ENCODE measurements at places on chromosomes 3 and 15.

DNA sequence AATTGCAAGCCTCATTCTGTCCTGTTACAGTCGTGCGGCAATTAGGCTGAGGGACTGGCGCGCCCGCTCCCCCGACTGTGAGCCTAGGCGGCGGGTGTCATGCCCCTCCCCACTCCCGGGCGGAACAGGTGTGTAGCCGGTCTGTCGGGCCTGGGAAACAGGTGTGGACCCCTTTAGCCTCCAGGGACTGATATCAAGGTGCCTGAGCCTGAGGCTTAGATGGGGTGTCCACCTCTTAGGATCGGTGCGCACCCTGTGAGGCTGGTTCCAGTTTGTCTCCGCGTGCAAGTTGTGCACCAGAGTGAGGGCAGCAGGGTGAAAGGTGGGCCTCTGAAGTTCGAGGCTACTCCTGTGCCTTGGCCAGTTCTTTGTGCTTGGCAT, 686 bp downstream of the VPS8 start:
- peak; percentile 43 for DNase-seq

DNA sequence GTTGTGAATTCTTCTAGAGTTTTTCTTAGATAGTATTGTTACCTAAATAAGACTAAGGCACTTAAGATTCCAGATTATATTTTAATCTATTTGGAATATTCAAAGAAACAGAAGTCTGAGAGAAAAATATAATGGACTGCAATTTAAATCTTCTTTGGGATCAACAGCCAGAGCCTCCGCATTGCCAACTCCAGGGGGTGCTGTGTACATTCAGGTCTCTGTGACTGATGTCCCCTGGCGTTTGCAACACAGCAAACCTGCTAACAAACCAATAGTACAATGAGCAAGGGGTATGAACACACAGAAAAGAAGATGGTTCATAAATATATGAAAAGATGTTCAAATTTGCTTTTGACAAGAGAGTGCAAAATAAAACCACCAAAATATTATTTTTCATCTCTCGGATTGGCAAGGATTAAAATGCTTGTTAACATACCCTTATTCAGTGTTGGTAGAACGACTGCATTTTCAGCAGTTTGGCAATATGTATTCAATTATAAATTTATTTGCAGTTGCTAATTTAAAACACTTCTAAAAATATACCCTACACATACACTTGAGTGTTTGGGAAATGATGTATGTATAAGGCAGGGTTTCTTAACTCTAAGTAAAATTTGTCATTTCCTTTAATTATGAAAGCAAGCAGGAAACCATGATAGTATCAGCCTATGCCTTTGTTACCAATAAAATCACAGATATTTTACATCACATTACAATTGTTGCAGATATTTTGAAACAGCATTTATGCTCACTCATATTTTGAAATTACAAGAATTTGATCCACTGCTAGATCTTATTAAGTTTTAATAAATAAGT, 16.1 kb upstream of the TM4SF1 start:
- DNase-seq = no peak

DNA sequence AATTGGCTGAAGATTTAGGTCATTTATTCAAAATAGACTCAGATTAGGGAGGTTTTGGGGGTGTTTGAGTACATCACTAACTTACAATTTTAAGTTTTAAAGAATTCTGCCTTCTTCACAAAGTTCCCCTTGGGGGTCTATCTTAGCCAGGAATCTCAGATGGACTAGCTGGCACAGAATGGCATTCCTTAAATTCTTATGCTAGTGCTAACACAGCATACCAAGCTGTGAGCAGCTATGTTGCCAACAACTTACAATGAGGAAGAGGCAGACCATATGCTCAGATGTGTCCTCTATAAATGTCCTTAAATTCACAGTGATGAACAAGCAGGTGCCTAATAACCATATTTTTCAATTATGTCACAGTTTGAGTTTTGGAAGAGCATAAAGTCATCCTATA, 60.9 kb upstream of the NPHP3 start:
- no peak for DNase-seq

- no peak for DNase-seq
Measured at GRCh38 chr3:12268049-12268735, 20.7 kb upstream of the PPARG start.

DNA sequence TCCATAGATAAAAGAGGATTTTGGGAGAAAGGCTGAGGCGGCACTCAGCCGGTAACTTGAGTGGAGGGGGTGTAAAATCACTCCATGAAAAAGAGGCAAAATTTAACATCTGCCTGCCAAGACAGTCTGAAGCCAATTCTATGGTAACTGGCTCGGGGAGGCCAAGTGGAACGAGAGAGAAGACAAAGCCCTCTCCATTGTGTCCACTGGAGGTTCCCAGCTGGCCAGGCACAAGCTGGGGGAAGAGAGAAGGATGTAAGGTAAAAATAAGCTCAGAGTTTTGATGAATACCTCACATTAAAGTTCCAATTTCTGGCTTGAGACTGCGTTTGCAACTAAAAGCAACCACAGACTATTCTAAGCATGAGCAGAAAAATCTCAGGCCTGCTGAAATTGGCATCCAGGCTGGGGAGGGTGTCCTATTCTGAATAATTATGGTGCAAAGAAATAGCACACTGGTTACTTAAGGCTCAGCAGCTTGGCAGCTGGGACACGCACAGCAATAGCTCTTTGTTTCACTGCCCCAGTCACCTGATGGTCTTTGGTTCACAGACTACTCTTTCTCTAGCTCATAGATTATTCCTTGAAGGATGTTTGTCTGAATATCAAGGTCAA, 48.8 kb downstream of the CHRD start:
- no peak for DNase-seq

DNA sequence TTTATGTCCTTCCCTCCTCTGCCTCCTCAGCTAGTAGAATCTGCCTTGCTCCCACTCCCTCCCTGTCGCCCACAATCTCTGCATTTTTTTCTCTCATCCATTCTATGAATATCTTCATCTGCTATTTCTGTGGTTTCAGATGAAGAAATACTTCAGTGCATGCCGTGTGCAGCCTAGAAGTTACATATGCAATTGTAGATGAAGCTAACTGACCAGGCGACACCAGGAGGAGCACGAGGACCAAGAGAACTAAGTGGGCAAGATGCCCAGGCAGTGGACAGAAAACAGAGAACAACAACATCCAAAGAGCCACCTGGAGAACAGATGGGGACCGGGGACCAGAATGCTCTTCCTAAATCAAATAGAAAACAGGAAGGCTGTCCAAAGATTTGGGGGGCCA, 121.4 kb upstream of the ATP11B start:
- DNase-seq = no peak

- no peak for DNase-seq
Measured at GRCh38 chr3:193974191-193974652, 161.7 kb upstream of the HES1 start.

DNA sequence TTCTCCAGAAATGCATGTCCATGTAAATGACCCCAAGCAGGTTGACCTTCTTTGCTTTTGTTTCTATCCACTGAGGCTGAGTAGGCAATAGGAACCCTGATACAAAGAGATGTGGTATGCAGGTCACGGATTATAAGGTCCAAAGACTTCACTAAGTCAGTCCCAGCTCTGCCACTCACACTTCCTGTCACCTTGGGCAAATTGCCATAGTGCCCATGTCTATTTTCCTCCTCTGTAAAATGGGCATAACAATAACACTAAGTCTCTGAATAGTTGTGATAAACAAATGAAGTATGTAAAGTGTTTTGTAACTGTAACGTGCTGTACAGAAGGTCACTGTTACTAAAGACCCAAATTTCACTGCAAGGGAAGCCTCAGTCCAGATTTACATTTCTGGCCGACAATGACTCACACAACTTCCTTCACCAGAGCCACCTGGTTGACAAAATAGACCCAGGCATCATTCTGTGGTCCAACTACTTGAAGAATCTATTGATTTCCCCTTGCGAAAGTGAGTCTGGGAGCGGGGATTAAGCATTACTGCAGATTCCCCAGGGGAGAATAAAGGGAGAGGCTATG, 175.4 kb upstream of the LPP start:
- no peak for DNase-seq

DNA sequence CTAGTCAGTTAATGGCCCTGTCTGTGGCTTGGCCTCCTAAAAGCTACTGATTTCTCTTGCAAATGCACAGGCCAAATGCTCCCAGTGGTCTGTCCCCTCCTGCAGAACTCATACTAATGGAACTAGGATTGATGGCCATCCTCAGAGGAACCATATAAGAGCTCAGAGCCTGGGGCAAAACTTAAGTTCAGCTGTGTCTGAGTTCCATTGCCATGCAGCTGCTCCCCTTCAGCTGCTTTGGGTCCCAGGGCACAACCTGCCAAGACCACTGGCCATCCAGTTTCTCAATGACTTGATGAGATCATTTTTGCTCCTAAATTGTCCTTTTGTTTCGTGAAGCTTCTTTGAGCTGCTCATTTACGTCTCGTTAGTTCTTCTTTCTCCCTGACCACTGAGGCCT, 529.5 kb upstream of the TBL1XR1 start:
- DNase-seq = no peak

DNA sequence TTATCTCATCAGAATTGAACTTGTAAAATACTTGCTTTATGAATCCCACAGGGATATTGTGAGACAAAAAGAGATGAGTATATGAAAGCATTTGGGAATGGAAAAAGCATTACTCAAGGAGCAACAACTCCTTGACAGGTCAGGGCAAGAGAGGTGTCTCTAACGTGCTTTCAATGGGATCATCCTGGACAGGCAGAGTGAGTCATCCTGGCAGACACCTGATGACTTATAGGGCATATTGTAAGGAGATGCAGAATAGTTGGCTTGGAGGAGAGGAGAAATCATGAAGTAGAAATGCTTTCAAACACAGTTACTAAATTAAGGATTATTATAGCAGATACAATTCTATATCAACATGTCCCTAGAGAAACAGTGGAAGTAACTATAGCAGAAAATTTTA, 71.9 kb upstream of the THSD4 start:
- no peak for DNase-seq

DNA sequence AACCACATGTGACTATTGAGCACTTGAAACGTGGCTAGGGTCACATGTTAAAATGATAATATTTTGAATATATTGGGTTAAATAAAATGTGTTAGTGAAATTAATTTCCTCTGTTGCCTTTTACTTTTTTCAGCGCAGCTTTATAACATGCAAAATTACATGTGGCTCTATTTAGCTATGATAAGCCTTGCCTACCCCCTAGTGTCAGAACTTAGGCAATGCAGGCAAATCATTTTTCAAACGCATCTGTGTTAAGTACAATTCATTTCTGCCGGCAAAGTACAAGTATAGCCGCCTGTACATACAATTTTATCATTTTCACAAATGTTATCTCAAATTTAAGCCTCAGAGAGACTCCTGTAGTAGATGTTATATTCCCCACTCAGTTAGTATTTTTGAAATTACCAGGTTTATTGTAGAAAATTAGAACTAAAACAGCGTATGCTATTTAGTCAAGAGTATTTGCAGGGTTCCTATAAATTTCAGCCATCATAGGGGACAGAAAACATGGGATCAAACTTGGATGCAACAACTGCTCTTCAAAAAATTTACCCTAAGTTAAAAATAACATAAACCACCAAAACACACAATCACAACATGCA, 56.1 kb downstream of the TAFA4 start:
- no peak for DNase-seq

- no peak for DNase-seq
Measured at GRCh38 chr15:45307230-45307924, 55.3 kb downstream of the SLC28A2 start.

DNA sequence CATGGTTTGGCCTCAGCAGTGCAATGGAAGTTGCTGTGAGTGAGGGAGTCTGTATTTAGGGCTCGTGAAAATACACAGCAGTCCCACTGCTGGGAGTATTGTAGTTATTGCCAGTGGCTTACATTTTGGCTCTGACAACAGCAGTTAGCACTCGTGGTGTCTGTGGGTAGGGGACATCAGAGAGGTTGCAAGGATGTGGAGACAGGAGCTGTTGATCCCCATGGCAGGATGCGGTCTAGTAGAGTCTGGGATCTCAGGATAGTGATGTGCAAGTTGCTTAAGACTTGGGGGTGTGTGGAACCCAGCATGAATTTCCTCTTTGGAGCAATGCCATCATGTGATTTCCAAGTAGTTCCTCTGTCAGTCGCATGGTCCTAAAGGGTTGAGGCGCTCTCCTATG, 59.9 kb downstream of the GALK2 start:
- DNase-seq = no peak

- DNase-seq = no peak
Measured at GRCh38 chr3:34758630-34759261, 880.6 kb upstream of the ARPP21 start.

DNA sequence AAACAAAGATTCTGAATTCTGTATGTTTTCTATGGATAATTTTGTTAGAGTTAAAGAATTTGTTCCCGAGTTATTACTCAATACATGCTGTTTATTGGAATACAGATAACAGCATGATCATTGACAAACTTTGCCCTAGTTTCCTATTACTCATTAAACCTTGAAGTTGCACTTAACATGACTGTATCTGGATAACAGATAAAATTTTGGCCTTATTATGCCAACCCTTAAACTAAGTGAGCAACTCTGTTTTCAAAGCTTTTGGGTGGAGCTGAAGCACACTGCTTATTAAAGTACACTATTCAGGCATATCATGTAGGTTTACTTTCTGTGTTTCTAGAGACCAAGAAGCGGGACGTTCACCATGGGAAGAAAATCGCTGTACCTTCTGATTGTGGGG, at the start of gene AADAC:
AADAC (plus strand) TSS at position 318 of the 400 bp plus-strand sequence; CDS start at position 365, 47 bp downstream.
- no peak for DNase-seq

DNA sequence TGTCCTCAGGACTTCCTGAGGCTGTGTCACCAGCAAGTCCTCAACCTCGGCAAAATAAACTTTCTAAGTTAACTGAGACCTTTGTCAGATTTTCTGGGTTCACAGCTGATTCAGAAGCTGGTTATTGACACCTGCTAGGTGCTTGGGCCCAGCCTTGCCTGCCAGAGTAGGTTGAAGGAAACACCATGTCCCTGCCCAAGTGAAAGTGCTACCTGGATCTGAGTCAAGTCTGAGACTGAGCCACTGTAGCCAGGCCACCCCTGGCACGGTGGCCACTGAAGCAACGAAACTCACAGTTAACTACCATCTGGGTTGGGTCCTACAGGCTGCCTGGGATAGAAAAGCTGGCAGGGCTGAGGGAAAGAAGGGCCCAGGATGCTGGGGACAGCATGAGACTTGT, 8.2 kb downstream of the HYAL2 start:
- no peak for DNase-seq

GRCh38 chr15:85622221-85622831, 172.4 kb downstream of the KLHL25 start:
- no peak for DNase-seq

GRCh38 chr3:182967218-182968204, 12.8 kb downstream of the DCUN1D1 start:
- DNase-seq = no peak

DNA sequence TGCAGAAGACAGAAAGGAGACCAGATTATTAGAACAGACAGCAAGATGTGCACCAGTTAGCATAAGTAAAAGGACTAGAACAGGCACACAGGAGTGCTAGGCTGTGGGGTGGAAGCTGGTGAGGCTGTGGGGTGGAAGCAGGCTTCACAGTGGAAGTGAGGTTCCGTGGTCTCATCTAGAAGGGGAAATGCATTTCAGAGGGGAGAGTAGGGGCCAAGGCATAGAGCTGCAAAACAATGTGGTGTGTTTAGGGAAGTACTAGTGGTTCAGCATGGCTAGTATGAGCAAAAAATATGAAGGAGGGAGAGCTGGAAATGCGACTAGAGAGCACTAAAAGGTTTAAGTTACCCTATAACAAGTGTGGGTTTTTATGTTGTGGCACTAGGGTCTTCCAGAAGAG, 6.5 kb downstream of the POPDC2 start:
- no peak for DNase-seq
